ENCODE measurements at places on chromosomes 6 and 20. TPM values are rescaled to one million over a fixed set of nuclear protein-coding genes. Genes with fewer than 3 reads are reported as not detected.

GRCh38 chr6:166236596-166236995 lies 68.9 kb upstream of the TBXT start:
- peaks cover 4% of the 10 kb centered on the region for H3K27me3 ChIP-seq
- H3K4me1 ChIP-seq = no peaks in the 10 kb centered on the region
- H3K4me3 ChIP-seq = no peak overlapping the region
- H3K27ac ChIP-seq = no peak overlapping the region

DNA sequence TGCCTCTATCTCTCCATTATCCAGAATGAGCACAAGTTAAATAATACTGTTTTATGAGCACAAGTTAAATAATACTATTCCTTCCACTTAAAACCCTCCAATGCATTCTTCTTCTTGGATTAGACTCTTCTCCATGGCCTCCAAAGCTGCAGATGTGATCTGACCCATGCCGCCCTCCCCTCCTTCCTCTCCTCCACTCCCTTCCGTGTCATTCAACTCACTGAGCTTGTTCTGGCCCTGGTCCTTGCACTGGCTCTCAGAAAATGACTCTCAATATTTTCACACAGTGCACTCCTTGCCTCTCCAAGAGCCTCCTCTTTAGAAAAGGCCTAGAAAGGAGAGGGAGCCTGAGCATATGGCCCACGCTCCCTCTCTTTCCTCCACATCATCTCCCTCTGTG lies 125.0 kb upstream of the CD93 start:
- no peaks in the 10 kb centered on the region for H3K36me3 ChIP-seq
- no peaks in the 10 kb centered on the region for H3K4me1 ChIP-seq
- DNase-seq = no peak
- no peaks in the 10 kb centered on the region for H3K27me3 ChIP-seq

DNA sequence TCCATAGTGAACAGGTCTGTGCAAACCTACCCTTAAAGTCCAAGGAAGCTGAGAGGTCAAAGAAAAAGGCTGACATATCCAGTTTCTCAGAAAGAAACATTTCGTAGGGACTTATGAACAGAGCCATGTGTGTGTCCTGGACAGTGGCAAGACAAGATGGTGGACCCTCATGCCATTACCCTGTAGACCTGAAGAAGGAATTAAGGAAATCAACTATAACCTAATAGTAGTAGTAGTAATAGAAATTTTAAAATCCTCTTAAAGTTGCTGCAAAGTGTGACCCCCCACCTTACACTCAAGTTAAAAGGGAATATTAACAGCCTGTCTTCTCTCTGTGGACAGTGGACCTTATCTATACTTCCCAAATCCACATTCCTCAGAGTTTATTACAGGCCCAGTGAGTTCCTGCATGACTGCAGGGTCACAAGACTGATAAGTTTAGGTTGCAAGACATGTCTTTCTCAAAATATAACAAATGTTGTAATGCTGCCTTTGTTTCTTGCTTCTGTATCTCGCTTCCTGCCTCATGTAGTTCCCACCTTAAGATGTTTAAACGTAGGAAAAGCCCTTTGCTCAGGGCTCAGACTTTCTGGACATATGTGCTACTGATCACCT lies 10.6 kb downstream of the IL22RA2 start:
- no peaks in the 10 kb centered on the region for H3K36me3 ChIP-seq
- H3K27ac ChIP-seq = peak overlapping the region; percentile 52
- DNase-seq = no peak
- H3K4me1 ChIP-seq = peaks cover 14% of the 10 kb centered on the region
- H3K4me3 ChIP-seq = no peak overlapping the region

GRCh38 chr6:159919011-159919511 lies 28.3 kb downstream of the MAS1 start:
- no peak overlapping the region for H3K27ac ChIP-seq
- DNase-seq = no peak
- H3K27me3 ChIP-seq = no peaks in the 10 kb centered on the region
- H3K4me3 ChIP-seq = no peak overlapping the region
- no peaks in the 10 kb centered on the region for H3K4me1 ChIP-seq
- H3K36me3 ChIP-seq = no peaks in the 10 kb centered on the region

The NKX2-4 gene
- polyA plus RNA-seq = not detected

The PNLDC1 gene
- not detected for polyA plus RNA-seq

DNA sequence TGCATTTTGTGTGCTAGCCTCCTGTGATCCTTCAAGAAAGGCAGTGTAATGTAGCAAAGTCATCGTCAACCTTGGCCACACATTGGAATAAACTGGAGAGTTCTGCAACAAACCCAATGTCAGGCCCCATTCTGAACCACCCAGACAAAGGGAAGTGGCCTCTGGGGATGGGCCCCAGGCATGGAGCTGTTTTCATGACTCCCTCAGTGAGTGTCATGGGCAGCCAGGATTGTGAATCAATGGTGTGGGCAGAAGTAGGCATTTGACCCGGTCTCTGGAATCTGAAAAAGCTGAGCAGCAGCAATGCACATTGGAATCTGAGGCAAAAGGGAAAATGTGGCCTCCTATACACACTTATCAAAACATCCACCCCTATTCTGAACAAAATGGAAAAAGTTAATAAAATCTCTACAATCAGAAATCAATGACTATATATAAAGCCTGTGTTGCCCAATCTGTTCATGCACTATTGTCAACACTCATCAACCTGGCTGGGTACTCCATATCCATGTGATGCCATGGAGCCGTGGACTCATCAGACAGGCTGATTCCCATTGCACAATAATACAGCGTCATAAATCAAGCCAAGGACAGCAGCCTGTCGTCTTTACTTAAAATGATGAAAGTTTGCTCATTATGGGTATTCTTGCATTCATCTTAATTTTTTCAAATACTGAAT lies 134.9 kb upstream of the STMND1 start:
- no peaks in the 10 kb centered on the region for H3K36me3 ChIP-seq
- no peak overlapping the region for H3K27ac ChIP-seq
- H3K4me3 ChIP-seq = no peak overlapping the region
- peaks cover 5% of the 10 kb centered on the region for H3K27me3 ChIP-seq
- no peaks in the 10 kb centered on the region for H3K4me1 ChIP-seq

The C6orf58 gene
- not detected for polyA plus RNA-seq

DNA sequence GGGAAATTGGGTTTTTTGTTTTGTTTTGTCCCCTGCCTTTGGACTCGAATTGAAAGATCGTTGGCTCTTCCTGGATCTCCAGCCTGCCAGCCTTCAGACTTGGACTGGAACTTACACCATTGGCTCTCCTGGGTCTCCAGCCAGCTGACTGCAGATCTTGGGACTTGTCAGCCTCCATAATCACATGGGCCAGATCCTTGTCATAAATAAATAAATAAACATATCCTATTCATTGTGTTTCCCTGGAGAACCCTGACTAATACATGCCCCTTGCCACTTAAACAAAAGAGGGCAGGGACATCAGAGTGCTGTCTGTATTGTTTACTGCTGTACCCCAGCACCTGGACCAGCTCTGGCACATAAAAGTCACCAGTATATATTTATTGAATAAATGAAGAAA lies 101.5 kb downstream of the CAP2 start:
- no peak overlapping the region for H3K4me3 ChIP-seq
- H3K36me3 ChIP-seq = no peaks in the 10 kb centered on the region
- no peak for DNase-seq
- no peak overlapping the region for H3K27ac ChIP-seq
- H3K4me1 ChIP-seq = no peaks in the 10 kb centered on the region
- H3K27me3 ChIP-seq = peaks cover 4% of the 10 kb centered on the region

DNA sequence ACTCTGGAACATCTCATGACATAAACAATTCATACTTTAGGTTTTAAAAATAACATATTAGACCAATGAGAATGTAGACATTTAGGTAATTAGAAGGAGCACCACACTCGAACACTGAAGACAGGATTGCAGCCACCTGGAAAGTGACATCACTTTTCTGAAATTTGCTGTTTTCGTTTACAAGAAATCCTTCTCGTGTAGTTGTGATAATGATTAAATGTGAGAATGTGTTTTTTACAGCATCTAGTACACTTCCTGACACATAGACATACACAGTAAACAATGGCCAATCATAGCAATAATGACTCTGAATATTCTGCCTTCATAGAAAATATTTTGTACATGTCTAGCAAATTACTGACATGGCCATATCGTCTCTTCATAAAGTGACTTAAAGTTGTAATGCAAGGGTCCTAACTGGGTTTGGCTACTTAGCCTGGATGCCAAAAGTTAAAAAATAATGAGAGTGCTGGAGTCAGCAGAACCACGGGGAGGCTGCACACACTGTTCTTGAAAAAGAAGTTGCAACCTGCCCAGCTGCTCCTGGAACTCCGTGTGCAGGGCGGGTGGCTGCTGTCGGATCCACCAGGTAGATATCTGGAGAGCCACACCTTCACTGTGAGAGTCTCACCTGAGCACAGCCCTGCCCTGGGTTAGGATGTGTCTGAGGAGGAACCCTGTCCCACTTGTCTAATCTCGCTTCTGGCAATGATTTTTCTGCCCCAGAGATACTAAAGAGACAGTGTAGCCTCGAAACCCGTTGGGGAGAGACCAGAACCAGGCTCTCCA lies 212.9 kb downstream of the QKI start:
- no peaks in the 10 kb centered on the region for H3K36me3 ChIP-seq
- no peak overlapping the region for H3K27ac ChIP-seq
- no peak overlapping the region for H3K4me3 ChIP-seq
- no peaks in the 10 kb centered on the region for H3K27me3 ChIP-seq
- no peak for DNase-seq
- H3K4me1 ChIP-seq = no peaks in the 10 kb centered on the region

The MMP24 gene
- polyA plus RNA-seq = 0.18 TPM

GRCh38 chr6:168354338-168354737 lies 34.8 kb upstream of the DACT2 start:
- H3K27me3 ChIP-seq = no peaks in the 10 kb centered on the region
- H3K27ac ChIP-seq = no peak overlapping the region
- H3K4me1 ChIP-seq = no peaks in the 10 kb centered on the region
- no peak overlapping the region for H3K4me3 ChIP-seq

The RGL2 gene
- 10.4 TPM for polyA plus RNA-seq

The KCNK17 gene
- not detected for polyA plus RNA-seq

DNA sequence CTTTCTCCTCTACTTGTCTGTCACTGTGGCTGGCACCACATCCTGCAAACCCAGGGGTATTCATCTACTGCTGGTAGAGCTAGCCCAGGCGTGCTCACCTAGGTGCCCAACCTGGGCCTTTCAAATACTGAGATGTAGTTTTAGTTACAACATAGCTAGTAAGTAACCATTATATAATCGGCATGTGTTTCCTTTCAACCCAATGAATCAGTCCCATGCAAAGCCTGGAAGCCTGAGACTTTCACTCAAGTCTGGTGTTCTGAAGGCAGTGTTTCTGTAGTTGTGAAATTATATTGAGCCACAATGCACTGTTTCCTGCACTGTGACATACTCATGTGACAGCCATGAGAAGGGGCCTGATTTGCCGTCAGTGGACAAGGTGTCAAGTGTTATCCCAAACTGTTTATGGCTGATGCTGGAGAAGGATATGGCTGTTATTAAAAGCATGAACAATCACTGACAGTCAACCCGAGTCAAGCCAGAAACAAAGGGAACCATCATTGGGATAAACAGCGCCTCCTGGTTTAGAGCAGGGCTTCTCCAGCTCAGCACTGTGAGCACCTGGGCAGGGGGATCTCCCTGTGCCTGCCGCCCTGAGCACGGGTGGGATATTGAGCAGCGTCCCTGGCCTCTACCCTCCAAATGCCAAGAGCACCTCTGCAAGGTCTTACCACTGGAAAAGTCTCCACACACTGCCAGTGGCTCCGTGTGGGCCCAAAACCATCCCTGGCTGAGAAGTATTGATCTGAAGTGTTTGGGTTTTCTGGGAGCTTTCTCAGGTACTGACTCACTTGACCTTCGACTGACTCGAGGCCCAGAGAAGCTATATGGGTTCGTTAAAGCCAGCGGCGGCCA lies 1.6 kb downstream of the PSMA7 start:
- H3K4me3 ChIP-seq = peak overlapping the region; percentile 17
- DNase-seq = peak; percentile 36
- H3K4me1 ChIP-seq = peaks cover 29% of the 10 kb centered on the region
- H3K27ac ChIP-seq = peak overlapping the region; percentile 72
- H3K36me3 ChIP-seq = peaks cover 40% of the 10 kb centered on the region

The POU3F2 gene
- not detected for polyA plus RNA-seq

The BFSP1 gene
- polyA plus RNA-seq = 1.8 TPM

GRCh38 chr6:130385064-130385695 lies 19.4 kb downstream of the TMEM200A start:
- H3K4me3 ChIP-seq = no peak overlapping the region
- peaks cover 14% of the 10 kb centered on the region for H3K4me1 ChIP-seq
- no peak for DNase-seq
- no peak overlapping the region for H3K27ac ChIP-seq

The CHRNA4 gene
- not detected for polyA plus RNA-seq

The PRKN gene
- polyA plus RNA-seq = 1.0 TPM

GRCh38 chr6:157721426-157721825 lies 101.6 kb upstream of the SNX9 start:
- H3K4me1 ChIP-seq = no peaks in the 10 kb centered on the region
- H3K27ac ChIP-seq = no peak overlapping the region
- no peak for DNase-seq
- H3K36me3 ChIP-seq = no peaks in the 10 kb centered on the region
- no peaks in the 10 kb centered on the region for H3K27me3 ChIP-seq

Data from CD8-positive, alpha-beta memory T cell (primary cell).